NCI-H526 (cell line): ENCODE measurements at places on chromosomes 12 and 14.

- DNase-seq = no peak
These were observed 49.4 kb downstream of the ABCC9 start for GRCh38 chr12:21891751-21892217.

GRCh38 chr12:92933606-92934005 is 4.5 kb upstream of the EEA1 start:
- no peak for DNase-seq

DNA sequence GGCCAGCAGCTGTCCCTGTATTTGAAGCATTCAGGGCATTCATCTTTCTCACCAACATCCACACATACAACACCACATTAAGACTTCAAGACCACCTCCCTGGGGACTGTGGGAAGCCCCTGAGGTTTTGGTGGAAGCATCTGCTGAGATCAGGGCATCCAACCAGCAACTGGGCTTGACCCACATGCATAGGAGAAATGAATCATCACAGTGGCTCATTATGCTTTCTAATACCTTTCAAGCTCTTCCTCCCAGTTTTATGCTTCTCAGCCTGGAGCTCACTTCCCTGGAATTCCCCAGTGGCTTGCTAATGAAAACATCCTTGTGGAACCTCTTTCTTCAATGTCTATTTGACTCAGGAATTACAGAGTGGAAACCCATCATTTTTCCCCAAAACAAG is 21.4 kb upstream of the CMKLR1 start:
- DNase-seq = no peak

DNA sequence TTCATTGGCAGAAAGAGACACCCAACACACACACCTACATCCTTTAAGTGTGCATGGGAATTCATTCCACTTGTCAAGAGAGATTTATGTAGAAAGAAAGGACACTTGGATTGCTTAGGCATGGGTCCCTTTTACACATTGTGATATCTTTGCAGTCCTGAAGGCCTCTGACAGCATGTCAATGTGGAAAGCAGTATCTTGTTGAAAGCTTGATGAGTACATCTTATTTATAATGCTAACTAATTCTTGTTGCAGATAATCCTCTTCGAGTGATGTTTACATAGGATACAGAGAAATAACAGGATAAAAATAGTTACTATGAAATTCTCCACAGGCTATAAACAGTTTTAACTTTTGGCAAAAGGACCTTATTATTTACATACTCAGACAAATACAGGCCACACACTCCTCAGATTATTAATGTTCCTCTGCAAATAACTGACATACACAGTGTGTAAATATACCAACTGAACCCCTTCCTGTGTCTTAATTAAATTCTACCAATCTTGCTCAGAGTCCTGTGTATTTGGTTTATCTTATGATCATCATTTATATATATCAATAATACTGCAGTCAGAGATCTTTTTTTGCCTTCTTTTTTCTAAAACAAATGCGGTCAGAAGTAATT is 111.8 kb upstream of the DIO2 start:
- DNase-seq = no peak

- no peak for DNase-seq
These were observed 29.7 kb downstream of the SFSWAP start for GRCh38 chr12:131740626-131741025.

GRCh38 chr14:53963320-53964227 is 6.9 kb upstream of the BMP4 start:
- peak; percentile 91 for DNase-seq

- DNase-seq = peak; percentile 86
These were observed 1.8 kb upstream of the RNASE4 start for GRCh38 chr14:20682435-20683124.

- no peak for DNase-seq
These were observed 32.6 kb downstream of the DDX11 start for GRCh38 chr12:31106101-31106803.

DNA sequence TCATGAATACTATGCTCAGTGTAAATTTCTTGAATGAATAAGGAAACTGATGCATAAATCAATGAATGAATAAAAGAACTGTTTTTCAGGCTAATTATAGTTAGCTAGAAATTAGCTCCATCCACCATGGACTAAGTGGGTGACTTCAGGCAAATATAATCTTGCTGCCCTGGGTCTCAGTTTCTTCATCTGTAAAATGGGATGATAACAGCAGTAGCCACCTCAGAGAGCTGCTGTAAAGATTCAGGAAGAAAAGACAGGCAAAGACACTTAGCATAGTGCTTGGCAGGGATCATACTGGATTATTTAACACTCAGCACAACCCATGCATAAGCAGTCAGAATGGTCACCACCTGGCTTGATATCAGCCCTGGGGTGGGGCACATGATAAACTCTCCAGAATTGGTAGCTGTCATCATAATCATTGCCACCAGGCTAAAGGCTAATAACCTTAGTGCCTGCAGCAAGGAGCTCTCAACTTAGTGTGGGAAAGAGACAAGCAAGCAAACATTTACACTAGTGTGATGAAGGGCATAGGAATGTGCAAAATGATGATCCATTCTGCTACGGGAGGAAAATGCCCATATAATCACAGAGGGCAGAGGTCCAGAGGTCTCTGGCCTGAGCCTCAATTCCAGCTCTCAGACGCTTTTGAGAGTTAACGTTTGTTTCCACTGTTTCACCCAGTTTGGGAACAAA is 234.7 kb upstream of the TBX3 start:
- DNase-seq = no peak

- DNase-seq = no peak
These were observed 66.5 kb upstream of the GZMB start for GRCh38 chr14:24700511-24700910.

GRCh38 chr12:26226122-26226521 is 30.7 kb downstream of the SSPN start:
- no peak for DNase-seq

DNA sequence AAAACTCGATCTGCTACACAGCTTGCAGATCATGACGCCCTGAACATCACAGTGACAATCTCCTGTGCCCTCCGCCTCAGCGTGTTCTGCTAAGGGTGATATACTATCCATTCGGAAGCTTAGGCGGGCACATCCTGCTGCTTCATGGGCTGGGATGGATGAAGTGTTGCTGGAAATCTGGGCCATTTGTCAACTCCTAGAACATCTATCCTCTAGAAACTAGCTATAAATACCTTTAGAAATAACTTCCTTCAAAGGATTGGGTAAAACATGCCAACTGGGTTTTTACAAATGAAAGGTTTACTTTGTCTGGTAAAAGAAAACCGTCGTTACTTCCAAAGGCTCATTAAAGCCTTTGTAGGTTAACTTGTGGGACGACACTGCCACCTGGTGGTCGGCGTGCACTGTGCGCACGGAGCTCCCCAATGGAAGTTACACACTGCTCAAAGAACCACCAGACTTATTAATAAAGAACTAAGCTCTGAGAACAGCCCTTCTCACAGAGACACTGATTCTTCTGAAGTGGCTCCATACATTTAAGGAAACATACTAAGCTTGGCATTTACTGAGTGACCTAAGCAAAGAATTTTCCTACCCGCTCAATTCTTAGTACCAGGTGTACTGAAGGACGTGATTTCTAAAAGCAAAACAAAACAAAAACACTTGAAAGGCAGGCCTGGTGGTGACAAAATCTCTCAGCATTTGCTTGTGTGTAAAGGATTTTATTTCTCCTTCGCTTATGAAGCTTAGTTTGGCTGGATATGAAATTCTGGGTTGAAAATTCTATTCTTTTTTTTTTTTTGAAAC is 21.6 kb upstream of the CACNA2D4 start:
- DNase-seq = peak; percentile 42
